Activated naive CD8-positive, alpha-beta T cell treated with anti-CD3 and anti-CD28 coated beads, Interleukin-2, amount 10 ng/mL, durations not matched to agents 7 days and 5 days (primary cell): ENCODE measurements at places on chromosomes 2 and 18.
A peak's percentile ranks its signal among the peaks of the same experiment; 100 is the strongest.

- no peak for DNase-seq
These were observed 8.4 kb downstream of the DSEL start for GRCh38 chr18:67508146-67508545.

DNA sequence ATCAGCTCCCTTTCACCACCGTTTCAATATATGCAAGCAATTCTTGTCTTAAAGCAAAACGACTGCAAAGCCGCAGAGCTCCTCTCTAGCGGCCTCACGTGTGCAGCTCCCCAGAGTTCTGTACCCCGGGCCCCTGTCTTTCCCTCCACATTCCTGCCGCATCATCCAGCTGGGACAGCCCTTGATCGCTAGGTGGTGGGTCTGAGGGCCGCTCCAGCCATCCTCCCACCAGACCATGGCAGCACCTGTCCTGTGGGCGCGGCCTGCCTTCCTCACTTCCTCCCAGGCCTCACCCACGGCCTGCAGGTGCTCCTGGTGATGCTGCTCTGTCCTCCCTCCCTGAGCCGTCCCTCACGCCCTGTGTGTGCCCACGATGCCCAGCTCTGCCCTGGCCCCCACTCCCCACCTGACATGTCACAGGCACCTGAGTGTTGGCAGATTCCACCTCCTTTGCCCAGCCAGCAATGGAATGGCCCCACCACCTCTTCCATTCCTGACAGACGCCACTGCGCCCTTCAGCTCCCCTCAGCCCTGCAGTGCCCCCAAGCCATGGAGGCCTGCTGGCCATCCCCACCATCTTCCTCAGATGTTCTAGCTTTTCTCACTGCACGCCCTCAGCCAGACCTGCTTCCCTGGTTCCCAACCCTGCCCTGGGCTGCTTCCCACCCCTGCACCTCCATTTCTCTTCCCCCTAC is 15.3 kb upstream of the ALLC start:
- no peak for DNase-seq

GRCh38 chr2:149601141-149601796 is 13.7 kb upstream of the MMADHC start:
- DNase-seq = no peak

DNA sequence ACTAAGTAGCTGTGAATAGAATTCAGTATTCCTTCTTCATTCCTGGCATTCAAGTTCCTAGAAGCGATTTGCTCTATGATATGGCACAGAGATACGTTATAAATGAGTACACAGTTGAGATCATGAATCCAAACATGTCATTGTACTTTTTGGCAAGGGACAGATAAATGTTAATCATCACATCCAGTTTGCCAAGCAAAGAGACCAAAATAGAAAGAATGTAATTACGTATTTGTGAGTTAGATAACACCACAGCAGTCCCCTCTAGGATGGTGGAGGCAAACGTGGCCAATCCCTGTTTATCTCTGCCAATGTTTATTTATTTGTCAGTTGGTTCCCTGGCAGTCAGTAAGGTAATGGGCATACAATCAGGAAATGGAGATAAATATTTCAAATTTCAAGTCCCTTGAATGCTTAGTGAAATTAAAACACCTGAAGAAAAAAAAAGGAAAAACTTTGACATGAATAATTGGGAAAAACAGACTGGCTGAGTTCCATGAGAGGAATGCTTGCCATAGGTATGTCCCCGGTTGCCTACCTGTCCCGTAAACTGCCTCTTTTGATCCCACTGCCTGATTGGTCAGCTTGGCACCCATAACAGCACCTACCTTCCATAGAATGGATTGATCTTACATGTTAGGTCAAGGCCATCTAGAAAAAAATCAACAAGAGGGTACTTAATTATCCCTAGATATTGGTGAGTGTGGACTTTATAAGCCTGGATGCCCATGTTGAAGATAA is 451.1 kb upstream of the NETO1 start:
- no peak for DNase-seq

DNA sequence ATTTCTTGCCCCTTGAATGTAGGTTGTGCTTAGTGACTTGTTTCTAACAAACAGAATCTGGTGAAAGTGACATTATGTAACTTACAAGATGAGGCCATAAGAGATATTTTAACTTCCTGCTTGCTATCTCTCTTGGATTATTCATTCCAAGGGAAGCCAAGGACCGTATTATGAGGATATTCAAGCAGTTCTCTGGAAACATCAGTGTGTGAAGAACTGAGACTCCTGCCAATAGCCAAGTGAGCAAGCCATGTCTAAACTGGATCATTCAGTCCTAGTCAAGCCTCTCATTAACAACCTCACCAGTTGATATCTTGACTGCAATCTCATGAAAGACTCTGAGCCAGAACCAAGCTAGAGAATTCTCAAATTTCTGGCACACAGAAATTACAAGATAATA is 765.1 kb upstream of the SLC8A1 start:
- DNase-seq = no peak

GRCh38 chr2:19140463-19141208 is 217.8 kb downstream of the OSR1 start:
- DNase-seq = no peak

DNA sequence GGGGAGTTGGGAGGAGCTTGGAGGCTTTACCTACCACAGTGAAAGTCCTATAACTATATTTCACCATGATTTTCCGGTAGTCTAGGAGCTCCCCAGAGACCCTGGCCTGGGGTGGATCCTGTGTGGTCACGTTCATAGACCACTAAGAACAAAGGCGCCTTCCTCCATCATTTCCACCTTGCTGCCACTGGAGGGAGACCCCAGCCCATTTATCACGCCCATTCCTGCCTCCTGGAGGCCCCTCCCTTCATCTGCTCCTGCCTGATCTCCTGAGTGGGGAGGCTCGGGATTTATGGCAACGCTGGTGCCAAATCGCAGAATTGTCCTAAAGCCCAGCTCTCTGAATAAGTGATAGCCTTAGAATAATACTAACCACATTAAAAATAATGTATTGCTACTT is 507.6 kb upstream of the SPHKAP start:
- no peak for DNase-seq

DNA sequence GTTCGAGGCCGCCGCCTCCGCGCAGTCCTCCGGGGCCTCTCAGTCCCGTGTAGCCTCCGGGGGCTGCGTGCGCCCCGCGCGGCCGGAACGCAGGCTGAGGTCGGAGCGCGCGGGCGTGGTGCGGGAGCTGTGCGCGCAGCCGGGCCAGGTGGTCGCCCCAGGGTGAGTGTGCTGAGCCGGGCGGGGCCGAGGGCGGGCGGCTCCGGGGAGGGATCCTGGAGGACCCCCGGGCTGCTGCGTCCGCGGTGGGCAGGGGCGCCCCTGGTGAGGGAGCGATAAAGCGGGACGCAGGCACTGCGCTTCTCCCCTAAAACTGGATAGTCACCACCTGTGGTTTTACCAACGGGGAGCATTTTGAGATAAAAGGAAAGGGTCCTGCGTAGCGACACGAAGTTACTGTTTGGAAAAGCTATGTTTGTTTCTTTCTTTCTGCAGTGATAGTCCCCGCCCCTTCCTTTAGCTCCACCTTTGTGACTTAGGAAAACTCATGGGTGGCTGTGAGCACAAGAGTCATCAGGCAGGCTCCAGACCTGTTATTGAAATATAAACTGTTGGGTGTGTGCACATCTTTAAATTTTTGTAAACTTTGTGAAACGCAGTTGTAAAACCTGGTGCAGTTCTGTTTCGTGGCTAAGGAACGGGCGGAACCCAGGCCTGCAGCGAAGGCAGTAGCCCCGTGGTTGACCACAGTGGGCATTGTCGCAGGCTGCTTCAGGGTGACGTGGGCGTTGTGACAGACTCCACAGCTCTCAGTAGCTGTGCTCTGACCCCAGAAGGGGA is 687 bp downstream of the CTDP1 start:
- DNase-seq = peak; percentile 49

- no peak for DNase-seq
These were observed 110.8 kb downstream of the NR4A2 start for GRCh38 chr2:156221703-156222102.

DNA sequence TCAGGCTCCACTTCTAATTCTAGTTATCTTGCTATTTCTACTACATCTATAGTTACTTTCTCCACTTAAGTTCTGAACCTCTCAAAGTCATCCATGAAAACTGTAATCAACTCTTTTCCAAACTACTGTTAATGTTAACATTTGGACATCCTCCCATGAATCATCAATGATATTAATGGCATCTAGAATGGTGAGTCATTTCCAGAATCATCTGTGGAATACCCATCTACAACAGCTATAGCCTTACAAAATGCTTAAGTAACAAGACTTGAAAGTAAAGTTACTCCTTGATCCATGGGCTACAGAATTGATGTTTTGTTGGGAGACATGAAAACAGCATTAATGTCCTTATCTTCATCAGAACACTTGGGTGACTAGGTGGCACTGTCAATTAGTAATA is 35.4 kb downstream of the BARD1 start:
- DNase-seq = no peak

DNA sequence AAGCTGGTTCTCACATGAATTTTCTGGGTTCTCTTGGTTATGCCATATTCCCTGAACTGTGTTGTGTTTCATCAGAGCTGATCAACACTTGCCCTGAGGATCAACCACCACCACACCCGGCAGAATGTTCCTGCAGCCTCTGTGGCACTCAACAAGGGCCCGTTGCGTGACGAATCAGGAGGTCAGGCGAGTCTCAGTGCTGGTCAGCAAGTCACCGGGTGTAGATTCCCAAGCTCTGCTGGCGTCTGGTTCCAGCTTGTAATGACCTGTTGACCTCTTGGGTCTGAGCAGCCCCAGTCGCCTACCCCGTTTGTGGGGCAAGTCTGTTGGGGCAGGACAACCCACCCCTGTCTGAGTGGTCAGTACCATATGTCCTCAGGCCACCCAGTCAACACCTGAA is 46.0 kb downstream of the ADCY3 start:
- no peak for DNase-seq

GRCh38 chr2:11812466-11813248 is 66.2 kb downstream of the LPIN1 start:
- DNase-seq = no peak
